ENCODE measurements at places on chromosomes 3 and 15.
A peak's percentile ranks its signal among the peaks of the same experiment; 100 is the strongest.

DNA sequence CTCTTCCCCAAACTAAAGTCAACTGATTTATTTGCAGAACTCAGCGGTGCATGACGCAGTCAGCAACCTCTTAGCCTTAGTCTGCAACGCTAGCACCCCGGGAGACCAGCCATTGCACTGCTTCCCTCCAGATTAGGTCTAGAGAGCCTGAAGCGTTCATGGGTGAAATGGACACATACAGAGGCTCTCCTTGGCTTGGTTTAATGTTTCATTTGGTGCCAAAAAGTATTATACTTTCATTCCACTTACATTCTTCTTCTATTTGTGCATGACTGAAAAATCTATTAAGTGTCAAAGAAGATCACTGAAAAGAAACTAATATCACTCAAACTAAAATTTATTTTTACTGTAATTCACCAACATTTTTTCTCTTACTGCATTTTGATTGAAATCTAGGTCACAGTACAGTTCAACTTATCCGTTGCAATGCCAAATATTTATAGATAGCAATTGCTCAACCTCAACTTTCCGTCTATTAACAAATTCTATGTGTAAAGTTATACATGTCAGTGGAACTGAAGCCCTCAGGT, 116.2 kb downstream of the ROBO1 start:
- no peak for DNase-seq

DNA sequence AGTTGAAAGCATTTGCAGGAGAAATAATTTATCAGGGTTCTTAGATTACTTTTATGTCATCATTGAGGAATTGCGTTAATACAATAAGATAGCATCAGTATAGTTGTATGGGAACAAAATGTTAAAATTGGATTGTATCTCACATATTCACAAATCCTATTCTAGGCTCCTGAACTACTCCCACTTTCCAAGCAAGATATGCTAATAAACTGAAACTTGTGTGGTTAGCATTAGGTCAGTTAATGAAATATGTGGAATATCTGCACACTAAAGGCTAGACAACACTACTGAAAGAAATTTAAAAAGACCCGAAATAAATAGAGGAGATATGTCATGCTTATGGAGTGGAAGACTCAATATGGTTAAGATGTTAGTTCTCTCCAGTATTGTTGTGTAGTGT, 272.7 kb downstream of the DOCK3 start:
- no peak for DNase-seq

- no peak for DNase-seq
Observed at GRCh38 chr15:95864467-95864886, 466.0 kb upstream of the NR2F2 start.

DNA sequence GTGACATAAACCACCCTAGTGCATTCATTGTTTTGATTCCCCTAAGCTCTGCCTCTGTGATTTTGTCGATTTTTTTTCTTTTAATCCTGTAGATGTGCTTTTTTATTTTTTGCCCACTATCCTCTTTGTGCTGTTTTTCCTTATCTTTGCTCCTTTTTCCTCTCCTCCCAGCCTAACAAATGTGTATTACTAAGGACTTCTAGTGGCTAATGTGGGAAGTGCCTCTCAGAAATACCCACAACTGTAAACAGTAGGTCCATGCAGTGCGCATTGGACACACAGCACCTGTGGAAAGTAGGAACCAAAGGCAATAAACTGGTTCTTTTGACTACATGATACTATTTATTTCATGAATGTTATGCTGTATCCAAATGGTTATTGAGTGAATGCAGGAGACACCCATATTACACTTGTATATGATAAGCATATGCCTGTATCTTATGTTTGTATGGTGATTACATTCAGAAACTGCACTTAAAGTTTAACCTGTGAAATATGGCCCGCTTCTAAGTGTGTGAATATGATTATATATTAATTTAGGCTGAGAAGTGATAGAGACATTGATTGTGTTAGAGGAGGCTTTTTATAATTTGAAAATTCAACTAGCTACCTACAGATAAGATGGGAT, 147.8 kb downstream of the PLCL2 start:
- peak; percentile 39 for DNase-seq

DNA sequence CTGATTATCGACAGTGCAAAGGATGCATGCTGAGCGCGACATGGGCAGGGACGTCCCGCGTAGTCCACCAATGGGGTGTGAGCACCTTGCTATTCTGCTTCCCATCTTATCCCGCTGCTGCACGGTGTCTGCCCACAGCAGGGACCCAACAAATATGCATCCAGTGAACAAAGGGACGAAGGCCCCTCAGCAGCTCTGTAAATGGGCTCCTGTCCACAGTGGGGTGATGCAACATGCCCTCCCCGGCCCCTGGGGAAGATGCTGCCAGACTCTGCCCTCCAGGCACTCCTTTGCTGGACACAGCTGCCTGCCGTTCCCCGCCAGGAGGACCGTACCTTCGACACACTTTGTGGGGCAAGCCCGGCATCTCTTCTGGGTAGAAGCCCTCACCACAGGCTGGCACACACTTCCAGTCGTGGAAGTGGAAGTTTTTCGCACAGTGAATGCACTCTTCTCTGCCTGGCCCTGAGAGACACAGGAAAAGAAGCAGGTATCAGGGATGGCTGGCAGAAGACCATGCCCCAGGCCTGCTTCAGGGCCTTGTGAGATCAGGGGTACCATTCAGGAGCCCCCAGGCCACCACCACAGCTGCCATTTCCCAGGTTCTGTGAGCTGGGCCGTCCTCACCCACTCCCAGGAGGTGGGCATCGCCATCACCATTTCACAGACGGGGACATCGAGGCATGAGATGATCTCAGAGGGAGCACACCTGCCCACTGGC, 18.2 kb upstream of the SNRPA1 start:
- DNase-seq: no peak

- DNase-seq: no peak
Observed at GRCh38 chr15:78408355-78408640, 29.7 kb upstream of the IREB2 start.

DNA sequence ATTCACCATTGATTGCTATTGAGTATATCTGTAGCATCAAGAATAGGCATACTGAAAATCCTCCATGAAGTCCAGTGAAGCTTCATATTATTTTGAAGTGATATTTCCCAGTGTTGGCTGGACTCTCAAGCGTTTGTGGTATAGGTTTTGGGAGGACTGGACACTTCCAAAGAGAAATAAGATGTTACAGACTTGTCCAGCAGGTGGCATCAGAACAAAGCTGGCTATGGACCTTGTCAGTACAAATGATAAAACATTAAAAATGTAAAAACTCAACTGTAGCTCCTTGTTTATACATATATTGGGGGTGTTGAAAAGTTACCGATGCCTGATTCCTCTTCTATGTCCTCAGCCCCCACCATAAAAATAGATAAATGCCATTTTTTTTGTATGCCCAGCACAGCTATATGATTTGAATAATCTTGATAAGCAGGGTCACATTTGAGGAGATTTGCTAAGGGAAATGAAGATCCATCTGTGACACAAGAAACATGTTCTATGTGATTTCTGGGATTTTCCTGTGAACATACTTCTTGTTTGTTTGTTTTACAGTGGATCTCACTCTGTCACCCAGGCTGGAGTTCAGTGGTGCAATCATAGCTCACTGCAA, 54.5 kb upstream of the GOLGA6B start:
- DNase-seq: peak; percentile 50

GRCh38 chr3:149941946-149942345, 28.7 kb downstream of the PFN2 start:
- peak; percentile 3 for DNase-seq

DNA sequence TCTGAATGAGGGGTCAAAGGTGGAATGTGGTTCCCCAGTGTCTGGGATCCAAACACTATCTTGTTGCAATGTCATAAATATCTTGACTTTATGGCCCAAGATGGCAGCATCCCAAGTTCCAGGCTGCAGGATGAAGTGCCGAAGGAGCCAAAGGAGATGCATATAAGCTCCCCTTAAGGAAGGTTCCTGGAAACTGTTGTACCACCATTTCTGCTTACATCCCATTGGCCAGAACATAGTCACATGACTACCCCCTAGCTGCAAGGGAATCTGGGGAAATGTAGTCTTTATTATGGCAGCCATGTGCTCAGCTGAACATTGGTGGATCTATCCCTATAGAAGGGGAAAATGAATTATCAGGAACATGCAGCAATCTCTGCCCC, 54.3 kb downstream of the BDH1 start:
- DNase-seq: no peak

- peak; percentile 92 for DNase-seq
Observed at GRCh38 chr3:53109891-53110771, 20.1 kb downstream of the RFT1 start.

DNA sequence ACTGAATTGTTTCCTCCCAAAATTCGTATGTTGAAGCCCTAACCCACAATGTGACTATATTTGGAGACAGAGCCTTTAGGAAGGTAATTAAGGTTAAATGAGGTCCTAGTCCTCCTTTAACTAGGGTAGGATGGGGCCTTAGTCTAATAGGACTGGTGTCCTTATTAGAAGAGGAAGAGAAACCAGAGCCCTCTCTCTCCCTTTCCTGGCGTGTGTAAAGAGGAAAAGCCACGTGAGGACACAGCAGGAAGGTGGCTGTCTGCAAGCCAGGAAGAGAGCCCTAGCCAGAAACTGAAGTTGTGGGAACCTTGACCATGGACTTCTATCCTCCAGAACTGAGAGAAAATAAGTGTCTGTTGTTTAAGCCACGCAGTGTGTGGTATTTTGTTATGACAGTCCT, 94.3 kb downstream of the OXNAD1 start:
- no peak for DNase-seq

DNA sequence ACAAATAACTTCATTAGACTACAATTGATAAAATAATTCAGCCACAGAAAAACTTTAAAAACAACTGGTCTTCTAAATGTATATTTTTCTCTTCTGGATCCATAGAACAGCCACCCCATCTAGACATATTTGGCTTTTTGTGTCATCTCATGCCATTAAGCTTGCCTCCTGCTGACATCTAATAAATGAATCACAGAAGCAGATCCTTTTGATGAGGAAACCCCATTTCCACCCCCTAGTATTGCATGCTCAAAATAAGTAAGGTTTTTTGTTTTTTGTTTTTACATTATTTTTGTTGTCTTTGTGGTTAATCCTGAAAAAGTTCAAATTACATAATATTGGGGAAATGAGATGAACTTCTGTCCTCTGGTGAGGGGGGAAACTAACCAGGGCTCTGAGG, 94.8 kb downstream of the DUT start:
- DNase-seq: no peak

GRCh38 chr3:168596175-168596823, 500.6 kb upstream of the GOLIM4 start:
- DNase-seq: no peak

DNA sequence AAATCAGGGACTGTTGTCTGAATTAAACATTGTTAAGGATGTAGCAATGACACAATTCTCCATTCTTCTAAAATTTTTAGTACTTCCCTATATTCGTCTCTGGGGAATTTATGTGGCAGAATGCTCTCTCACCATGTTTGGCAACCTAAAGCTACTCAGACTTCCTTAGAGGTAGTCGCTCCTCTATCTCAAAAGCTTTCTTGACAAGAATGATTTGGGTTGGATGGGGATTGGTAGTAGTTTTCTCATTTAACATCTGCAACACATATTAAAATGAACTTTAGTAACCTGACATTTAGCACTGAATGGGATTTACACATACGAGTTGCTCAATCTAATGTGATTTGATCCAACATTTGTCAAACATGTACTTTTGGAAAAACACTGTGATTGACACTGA, 233.3 kb downstream of the RBMS3 start:
- DNase-seq: peak; percentile 43

DNA sequence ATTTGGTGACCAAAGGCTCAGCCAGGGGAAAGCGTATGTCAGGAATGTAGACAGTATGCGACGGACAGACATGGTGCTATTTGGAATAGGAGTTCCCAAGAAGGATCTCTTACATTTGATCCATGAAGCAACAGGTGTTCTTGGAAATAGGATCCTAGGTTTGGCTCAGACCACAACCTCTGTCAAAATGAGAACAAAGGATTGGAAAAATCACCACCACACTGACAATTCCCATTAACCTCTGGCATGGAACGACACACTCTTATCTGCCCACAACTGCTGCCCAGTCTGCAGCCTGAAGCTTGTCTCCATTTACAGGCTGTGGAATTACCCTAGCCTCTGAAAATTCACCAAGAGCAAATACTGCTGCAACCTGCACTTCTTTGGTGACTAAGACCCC, 33.6 kb upstream of the LRRN1 start:
- DNase-seq: no peak

GRCh38 chr3:41050144-41050543, 149.2 kb upstream of the CTNNB1 start:
- DNase-seq: no peak

DNA sequence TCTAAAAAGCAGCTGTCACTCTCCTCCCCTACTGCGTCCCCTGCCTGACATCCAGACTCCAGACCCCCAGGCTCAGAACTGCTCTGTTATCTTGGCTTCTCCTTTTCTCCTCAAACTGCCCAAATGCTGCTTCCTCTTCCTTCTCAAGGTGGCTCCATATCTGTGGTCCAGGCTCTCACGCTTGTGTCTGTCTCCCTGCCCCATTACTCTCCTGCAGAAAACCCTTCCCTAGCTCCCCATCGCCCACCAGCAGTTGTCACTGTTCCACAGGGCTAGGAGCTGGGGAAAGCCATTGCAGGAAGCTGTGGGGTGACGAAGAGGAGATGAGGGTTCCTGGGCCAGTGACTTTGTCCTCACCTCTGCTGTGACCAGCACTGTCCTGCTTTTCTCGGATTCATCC, 30.7 kb upstream of the CGNL1 start:
- DNase-seq: no peak

GRCh38 chr3:28841441-28841840, 439.4 kb upstream of the RBMS3 start:
- no peak for DNase-seq

- no peak for DNase-seq
Observed at GRCh38 chr15:91660174-91660649, 193.3 kb upstream of the SLCO3A1 start.

DNA sequence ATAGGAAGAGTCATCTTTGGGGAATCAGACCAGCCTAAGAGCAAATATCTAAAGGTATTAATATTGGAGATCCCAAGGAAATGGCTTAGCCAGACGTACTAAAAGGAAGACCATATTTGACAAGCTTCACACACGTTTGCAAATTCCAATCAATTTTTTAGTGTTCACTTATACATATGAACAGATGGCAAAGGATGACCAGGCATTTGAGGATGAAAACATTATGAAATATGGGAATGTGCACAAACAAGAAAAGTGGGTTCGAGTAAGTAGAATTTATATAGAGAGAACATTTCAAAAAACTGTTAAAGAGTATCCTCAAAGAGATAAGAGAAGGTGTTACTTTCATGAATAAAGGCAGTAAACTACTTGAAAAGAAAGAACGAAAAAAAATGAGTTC, 25.9 kb upstream of the CRYBG3 start:
- no peak for DNase-seq

DNA sequence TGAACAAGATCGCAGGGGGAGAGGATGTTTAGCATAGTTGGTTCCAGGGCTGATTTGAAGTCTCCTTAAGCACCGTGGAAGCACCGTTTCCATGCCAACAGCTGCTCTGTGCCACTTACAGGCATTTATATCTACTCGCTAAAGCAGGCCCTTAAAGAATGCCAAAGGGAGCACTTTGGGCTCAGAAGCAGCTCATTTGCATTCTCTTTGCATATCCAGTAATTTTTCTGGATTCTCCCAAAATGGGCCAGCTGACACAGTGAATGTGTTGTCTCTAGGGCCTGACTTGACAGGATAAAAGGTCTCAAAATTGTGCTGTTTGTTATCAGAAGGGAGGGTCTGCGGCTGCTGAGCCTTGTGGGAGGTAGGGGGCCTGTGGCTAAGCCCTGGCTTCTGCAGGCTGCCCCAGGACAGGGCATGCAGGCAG, 138.6 kb downstream of the FBLN2 start:
- no peak for DNase-seq
